ENCODE measurements at places on chromosomes 3 and 15.

GRCh38 chr3:32310918-32311839, 72.7 kb downstream of the CMTM8 start:
- DNase-seq = peak; percentile 42

DNA sequence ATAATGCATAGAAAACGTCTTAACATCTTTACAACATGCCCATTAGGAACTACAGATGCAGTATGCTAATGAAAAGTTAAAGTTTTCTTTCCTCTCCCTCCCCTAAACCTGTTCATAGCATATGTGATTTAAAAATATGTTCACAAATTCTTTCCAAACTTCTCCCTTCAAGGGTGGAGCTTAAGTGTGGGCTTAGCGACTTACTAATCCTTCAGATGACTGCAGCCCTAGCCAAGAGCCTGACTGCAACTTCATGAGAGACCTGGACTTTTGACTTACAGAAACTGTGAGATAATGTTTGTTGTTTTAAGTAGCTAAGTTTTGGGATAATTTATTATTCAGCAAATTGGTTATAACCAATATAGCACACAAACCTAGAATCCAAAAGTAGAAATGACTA, 22.0 kb upstream of the ANXA2 start:
- DNase-seq = no peak

DNA sequence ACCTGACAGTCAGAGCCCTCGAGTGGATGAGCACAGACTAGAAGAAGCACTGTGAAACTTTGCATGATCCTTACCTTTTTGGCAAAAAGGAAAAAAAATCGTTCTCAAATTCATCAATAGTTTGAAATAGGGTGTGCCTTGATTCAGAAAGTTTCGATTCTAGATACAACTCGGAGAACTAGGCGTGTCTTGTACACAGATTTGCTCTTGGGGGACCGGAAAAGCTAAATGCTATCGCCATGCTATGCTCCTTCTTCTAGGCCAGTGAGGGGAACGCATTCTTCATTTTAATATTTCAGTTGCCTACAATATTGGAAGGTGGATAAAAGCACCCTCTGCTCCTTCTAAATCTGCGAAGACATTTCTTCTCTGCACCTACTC, 25.0 kb downstream of the CD86 start:
- no peak for DNase-seq

GRCh38 chr15:34610354-34610753, 26.9 kb upstream of the GOLGA8B start:
- DNase-seq = peak; percentile 51

GRCh38 chr15:73354241-73354640, 14.5 kb downstream of the HCN4 start:
- DNase-seq = no peak

DNA sequence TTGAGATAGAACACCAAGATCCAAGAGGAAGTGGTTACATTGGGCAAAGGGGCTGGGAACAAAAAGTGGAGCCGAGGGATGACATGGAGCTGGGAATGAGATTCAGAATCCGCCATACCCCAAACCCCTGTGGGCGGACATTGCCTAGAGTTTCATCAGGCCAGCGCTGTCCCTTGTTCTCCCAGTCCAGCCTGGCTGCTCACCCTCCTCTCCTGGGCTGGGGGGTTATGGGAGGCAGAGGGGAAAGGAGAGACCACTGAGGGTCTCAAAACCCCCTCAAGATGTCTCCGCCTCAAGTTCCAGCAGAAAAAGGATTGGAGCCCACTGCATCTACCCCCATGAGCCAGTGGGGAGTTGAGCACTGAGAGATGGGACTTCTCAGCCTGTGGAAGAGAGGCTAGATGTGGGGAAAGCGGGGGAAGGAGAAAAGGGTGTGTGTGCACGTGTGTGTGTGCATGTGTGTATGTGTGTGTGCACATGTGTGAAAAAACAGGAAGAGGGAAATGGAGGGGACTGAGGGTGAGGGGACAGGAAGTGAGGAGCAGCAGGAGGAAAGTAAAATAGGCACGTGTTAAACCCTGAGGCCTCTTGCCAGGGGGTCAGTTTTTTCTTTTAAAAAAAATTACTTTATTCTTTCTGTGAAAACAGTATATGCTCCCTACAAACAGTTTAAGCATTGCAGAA, 14.3 kb downstream of the GRM2 start:
- DNase-seq = peak; percentile 17

DNA sequence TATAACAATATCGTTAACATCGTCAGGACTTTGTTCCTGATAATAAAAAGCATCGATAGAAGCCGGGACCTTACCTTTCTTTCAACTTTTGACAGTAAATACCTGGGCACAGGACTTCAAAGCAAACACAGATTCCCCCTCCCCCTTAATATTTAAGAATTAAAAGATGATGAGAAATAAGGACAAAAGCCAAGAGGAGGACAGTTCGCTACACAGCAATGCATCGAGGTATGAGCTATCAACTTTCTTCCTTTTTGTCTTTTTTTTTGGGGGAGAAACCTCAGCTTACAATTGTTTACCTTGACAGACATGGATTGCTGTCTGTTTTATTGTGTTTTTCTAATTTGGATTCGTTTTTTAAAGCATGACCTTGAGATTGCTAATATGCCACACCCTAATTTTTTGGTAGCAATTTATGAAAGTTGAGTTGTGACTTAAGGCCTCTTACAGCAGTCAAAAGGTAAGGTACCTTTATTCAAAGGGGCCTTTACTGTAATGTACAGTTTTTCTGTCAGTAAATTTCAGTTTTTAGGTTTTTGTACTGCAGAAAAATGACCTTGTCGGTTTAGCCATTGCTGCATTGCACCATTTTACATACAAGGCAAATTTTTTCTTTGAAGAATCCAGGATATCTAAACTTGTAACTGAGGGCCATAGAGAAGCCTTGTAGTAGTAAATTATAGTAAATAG, 1.1 kb downstream of the CHD2 start:
- no peak for DNase-seq

- DNase-seq = no peak
Observed at GRCh38 chr3:157112536-157112935, 47.4 kb downstream of the CCNL1 start.

DNA sequence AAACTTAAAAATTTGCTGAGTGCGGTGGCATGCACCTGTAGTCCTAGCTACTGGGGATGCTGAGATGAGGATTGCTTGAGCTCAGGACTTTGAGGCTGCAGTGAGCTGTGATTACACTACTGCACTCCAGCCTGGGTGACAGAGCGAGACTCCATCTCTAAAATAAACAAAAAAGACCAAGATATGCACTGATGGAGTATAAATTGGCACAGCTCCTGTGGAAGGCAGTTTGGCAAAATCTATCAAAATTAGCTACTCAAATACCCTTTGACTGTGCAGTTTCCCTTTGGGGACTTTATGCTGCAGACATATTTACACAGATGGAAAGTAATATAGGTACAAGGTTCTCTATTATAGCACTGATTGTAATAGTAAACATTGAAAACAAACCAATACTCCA, 18.1 kb upstream of the U2SURP start:
- no peak for DNase-seq

GRCh38 chr3:119365418-119365817, 71.2 kb downstream of the ARHGAP31 start:
- no peak for DNase-seq

GRCh38 chr3:169634618-169635236, 28.8 kb downstream of the MECOM start:
- no peak for DNase-seq

DNA sequence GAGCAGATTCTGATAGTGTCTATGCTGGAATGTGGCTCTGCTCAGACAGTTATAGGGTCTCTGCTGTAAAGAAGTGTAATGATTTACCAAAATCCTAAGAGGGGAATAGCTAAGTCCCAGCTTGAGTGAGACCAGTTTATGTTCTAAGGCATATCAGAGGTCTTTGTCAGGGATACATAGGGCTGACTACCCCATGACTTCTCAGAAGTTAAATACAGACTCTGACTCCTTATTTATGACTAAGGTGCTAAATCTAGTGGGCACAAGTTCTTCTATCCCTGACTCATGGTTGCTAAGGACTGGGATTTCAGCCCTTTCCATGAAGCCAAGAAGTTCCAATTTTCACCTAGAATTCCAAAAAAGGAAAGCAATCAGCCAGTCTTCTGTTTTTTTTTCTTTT, 192.6 kb upstream of the POU1F1 start:
- no peak for DNase-seq

Data from common myeloid progenitor, CD34-positive (primary cell).